NCI-H1930 (cell line): ENCODE measurements at places on chromosomes 12 and 14.

DNA sequence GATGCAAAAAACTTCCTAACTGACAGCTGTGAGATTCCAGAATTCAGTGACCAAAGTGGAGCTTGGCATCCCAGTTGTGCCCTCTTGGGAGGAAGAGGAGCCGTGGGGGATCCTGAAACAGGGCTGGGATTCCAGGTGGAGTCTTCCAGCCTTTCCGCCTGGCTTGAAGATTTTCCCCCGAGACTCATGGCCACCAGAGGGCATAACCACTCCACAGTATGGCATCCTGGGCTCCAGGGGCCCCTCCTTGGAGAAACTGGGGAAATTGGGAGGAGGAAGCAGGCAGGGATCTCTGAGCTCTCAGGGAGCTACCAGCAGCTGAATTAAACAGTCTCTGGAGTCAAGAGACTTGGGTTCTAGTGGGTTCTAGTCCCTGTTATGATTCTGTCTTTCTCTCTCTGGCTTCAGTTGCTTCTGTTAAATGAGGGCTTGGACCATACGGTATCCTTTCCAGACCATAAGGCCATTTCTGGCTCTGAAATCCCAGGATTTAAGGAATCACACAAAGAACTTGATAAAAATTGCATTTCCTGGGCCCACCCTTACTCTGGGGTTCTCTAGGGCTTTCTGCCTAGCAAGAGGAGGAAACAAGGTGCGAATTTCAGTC is 2.6 kb upstream of the TAMALIN start:
- no peak for DNase-seq

DNA sequence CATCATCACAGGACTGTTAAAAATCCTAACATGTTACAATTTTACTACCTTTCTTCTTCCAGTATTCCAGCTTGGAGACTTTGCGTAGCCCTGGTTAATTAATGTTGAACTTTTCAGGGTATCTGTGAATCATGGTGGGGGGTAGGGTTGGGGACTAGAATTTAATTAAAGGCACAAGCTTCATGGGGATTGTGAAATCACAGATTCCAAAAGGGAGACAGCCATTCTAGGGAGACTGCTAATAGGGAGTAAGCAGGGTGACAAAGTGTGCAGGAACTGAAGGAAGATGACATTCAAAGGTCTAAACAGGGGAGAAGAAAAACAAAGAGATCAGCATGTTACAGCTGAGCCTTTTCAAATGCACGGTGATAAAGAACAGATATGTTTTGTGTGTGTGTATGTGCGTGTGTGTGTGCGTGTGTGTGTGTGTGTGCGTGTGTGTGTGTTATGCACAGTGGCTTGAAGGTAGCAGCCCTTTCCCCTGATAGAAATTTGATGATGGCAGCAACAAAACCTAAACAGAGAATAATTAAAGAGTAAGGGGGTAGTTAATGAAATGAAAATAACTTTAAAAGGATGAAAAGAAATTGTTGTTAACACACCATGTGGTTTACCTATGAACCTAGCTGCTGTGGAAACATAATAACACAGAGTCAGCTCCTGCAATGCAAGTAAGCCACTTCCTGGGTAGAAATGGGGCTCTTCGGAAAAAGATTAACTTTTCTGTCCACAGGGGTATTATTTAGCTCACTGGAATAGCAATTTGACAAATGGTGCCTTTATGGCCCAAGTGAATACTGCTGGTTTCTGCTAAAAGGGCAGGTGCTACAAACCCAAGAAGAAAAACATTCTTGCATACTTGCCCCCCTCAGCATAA is 581.7 kb downstream of the DIO2 start:
- no peak for DNase-seq

DNA sequence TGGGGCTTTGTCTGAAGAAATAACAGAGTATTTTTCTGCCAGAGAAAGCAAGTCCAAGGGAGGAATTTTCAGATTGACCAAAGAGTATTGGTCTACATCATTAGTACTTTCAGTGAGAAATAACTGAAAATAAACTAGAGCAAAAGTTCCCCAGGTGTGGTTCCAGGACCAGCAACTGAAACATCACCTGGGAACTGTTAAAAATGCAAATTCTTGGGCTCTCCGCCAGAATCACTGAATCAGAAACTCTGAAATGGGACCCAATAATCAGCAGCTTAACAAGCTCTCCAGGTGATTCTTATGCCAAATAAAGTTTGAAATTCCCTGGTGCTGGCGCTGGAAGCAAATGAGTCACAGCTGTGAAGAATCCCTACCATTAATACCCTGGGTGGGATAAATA is 52.1 kb downstream of the EIF2S3B start:
- no peak for DNase-seq

- DNase-seq: no peak
Measured at GRCh38 chr12:11171969-11172675, 1.1 kb downstream of the SMIM10L1 start.

GRCh38 chr14:91417120-91417982 is at the start of gene CCDC88C:
Gene CCDC88C (minus strand): TSS chr14:91417820. CDS start chr14:91417690, 130 bp downstream.
- peak; percentile 58 for DNase-seq

- no peak for DNase-seq
Measured at GRCh38 chr12:118166946-118167345, 31.0 kb downstream of the PEBP1 start.

DNA sequence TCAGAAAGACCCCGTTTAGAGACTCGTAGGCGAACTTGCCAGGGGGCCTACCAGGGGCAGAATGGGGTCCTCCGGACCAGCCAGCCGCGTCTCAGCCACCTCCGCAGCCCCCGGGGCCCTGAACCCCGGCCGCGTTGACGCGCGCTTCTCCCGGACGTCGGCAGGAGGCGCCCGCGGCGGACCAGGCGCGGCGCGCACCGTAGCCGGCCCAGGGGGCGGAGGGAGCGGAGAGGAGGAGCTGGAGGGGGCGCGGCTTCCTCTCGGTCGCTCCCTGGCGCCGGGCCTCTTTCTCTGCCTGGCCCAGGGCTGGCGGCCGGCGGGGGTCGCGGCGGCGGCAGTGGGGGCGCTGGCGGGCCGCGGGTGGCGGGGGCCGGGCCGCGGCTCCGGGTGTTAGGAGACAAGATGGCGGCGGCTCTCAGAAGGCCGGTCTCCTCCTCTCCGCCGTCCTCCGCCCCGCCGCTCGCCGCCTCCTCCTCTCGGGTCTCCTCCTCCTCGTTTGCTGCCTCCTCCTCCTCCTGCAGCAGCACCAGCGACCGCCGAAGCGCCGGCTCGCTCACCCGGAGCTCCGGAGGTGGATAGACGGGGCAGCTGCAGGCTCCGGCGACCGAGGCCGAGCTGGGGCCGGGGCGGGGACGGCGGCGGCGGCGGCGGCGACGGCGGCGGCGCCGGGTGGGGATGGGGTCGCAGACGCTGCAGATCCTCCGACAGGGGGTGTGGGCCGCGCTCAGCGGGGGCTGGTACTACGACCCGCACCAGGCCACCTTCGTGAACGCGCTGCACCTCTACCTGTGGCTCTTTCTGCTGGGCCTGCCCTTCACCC is at the start of gene PCNX1:
Gene PCNX1 (plus strand): TSS at position 284 of the 820 bp plus-strand sequence. CDS start 392 bp downstream, at position 676.
- peak; percentile 82 for DNase-seq

DNA sequence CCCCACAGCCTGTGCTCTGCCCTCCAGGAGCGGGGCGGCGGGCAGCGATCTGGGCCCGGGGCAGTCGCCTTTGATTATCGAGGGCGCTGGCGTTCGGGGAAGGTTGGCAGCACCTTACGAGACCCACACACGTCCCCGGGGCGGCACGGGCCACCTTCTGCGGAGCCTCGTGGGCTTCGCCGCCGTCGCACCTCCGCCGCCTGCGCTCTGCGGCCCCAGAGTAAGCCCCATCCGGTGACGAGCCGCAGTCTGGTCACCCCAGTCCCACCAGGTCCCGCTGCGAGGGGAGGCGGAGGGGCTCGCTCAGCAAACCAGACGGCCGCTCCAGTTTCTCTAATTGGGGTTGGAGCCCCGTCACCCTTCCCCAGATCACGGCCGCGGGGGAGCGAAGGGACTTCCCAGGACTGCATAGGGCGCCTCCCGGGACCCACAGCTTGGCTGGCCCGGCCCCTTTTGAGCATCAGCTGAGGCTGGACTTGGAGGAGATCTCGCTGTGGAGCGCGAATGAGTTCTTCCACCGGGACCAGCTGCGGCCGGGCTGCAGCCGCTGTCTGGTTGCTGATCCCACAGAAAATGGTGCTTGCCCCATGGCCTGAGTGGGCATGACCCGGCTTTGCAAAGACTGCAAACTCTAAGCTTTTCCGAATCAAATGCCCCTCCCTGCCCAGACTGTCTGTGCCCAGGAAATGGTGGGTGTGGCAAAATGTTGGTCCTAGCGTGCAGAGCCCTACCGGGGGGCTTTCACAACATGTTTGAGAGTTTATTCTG is 560 bp downstream of the LGALS3 start:
- DNase-seq: no peak

DNA sequence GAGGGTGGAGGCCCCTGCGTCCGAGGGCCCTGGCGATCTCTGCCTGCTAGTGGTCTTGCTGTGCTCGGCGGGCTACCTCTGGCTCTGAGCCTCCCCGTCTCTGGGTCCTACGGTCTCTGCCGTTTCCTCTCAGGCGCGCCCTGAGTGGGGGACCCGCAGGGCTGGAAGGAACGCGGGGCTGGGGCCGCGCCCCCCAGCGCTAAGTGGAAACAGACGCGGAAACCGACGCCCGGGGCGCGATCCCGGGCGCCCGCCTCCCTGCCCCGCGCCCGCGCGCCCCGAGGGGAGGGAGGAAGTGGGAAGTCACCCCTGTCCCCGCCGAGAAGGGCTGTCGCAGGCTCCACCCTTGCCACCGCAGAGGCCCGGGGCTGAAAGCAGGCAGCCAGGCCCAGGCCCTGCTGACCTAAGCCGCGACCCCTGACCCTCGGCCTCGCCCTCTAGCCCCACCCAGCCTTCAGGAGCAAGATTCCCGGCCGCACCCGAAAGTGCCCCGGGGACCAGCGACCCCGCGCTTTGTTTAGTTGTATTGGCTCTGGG is 831 bp downstream of the CRIP1 start:
- DNase-seq: no peak

- no peak for DNase-seq
Measured at GRCh38 chr12:12384571-12385340, 27.9 kb downstream of the BORCS5 start.

DNA sequence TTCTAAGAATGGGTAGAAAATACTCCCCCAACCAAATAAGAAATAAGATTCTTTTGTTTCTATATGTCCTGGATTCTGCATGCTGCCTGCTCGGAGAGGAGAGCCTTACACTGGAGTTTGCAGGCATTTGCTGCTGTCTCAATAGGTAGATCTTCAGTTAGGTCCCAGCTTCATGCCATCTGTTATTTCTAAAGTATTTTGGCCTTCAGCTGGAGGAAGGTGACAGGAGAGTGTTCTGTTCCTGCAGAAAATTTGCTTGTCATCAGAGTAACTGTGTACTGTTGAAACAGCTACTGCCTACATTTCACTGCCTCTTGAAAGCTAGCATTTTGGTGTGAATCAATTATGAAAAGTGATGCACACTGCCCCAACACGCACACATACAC is 966.9 kb downstream of the NRXN3 start:
- DNase-seq: no peak

DNA sequence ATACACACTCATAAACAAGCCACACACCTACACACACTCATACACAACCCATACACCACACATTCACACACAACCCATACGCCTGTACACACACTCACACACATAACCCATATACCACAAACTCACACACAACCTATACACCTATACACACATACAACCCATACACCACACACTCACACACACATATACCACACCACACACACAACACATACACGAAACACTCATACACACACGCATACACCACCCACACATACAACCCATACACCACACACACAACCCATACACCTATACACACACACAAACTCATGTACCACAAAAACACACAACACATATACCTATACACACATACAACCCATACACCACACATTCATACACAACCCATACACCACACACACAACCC is 164.3 kb downstream of the TMEM121 start:
- no peak for DNase-seq

DNA sequence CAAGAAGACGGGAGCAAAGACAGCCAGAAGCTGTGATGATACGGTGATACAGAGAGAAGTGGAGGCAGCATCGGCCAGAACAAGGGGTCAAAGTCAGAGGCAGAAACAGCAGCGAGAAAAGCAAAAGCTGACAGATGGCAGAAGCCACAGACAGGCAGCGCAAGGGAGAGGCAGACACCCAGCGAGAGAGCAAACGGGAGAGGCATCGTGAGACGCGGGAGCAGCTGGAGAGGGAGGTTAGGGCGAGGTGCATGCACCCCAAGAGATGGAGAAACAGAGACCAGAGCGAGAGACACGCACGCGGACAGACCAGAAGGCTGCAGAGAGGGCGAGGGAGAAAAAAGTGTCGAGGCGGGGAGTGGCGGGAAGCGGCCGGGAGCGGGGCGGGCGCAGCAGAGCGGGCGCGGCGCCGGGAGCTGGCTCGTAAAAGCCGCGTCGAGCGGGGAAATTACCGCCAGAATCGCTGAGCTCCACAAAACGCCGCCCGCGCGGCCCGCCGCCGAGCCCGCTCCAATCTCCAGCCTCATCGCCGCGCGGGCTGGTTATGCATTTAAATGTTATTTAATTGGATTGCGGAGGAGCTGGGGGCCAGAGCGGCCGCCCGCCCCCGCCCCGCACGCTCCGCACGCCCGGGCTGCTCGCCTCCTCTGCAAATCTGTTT is 15.6 kb downstream of the SMUG1 start:
- DNase-seq: peak; percentile 11

DNA sequence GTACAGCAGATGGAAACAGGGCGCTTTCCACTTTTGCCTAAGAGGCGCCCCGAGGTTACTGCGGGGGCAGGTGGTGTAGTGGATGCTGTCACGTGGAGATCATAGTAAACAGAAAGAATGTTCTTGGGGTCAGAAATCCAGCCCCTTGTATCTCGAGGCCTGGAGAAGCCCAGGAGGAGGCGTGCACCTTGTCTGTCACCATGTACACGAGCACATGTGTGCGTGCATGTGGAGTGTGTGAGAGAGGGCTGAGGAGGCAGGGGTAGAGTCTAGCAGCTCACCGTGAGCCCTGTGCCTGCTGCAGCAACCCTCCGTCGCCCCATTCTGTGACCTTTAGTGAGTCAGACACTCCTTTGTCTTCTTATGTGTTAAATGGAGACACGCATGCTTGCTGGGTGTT is 59.0 kb downstream of the CACNA1C start:
- no peak for DNase-seq

DNA sequence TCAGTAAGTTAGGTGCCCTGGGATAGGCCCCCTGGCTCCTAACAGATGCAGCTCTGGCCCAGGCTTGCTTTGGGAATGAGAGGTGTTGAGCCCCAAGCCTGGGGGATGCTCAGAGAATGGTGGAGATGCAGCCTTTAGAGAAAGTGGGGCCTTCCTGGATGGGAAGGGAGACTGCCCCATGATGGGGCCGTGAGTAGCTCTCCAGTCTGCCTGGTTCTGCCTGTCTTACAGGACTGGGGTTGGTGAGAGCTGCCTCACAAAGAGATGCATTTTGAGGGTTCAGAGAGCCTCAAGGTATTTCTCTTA is 523 bp upstream of the VRTN start:
- DNase-seq: no peak

DNA sequence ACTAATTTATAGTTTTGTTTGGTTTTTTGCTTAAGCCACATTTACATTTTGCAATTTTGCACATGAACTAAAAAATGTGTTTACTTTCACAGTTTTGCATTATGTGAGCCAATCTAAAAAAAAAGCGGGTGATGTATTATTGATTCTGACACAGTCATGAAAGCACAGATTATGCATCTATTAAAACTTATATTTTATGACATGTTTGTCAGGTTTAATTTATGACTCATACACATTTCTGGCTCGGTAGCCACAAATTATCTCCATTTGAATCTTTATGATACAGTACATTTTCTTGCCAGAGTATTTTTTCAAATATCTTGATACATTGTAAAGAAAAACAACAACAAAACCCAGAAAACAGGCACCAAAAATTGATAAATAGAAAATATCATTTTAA is 280.4 kb upstream of the GRIP1 start:
- DNase-seq: no peak

GRCh38 chr12:67649261-67649569 is 670 bp downstream of the DYRK2 start:
- DNase-seq: no peak

- no peak for DNase-seq
Measured at GRCh38 chr12:56768424-56768823, 5.3 kb downstream of the HSD17B6 start.
